ENCODE measurements at places on chromosomes 7 and 10.

- no peak for DNase-seq
Observed at GRCh38 chr10:32317795-32318357, 29.1 kb downstream of the EPC1 start.

- DNase-seq: no peak
Observed at GRCh38 chr7:55086413-55087201, 67.8 kb downstream of the EGFR start.

- no peak for DNase-seq
Observed at GRCh38 chr10:80708185-80708584, 170.5 kb downstream of the SH2D4B start.

DNA sequence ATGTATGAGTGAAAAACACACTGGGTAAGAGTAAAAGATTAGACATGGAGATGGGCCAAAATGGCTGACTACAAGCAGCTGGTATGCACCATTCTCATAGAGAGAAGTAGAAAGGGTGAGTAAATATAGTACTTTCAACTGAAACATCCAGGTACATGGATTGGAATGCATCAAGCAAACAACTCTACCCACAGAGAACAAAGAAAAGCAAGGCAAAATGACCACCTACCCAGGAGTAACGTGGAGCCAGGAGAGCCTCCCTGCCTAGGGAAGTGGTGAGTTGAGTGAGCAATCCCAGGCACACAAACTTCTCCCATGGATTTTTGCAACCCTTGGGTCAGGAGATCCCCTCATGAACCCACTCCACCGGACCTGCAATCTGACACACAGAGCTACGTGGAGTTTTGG lies 212.8 kb downstream of the PTN start:
- DNase-seq: no peak

GRCh38 chr7:130356121-130356875 lies 11.7 kb downstream of the CPA5 start:
- no peak for DNase-seq

- no peak for DNase-seq
Observed at GRCh38 chr7:104225451-104225850, 17.6 kb upstream of the ORC5 start.

GRCh38 chr7:41328131-41328530 lies 374.8 kb downstream of the INHBA start:
- no peak for DNase-seq

DNA sequence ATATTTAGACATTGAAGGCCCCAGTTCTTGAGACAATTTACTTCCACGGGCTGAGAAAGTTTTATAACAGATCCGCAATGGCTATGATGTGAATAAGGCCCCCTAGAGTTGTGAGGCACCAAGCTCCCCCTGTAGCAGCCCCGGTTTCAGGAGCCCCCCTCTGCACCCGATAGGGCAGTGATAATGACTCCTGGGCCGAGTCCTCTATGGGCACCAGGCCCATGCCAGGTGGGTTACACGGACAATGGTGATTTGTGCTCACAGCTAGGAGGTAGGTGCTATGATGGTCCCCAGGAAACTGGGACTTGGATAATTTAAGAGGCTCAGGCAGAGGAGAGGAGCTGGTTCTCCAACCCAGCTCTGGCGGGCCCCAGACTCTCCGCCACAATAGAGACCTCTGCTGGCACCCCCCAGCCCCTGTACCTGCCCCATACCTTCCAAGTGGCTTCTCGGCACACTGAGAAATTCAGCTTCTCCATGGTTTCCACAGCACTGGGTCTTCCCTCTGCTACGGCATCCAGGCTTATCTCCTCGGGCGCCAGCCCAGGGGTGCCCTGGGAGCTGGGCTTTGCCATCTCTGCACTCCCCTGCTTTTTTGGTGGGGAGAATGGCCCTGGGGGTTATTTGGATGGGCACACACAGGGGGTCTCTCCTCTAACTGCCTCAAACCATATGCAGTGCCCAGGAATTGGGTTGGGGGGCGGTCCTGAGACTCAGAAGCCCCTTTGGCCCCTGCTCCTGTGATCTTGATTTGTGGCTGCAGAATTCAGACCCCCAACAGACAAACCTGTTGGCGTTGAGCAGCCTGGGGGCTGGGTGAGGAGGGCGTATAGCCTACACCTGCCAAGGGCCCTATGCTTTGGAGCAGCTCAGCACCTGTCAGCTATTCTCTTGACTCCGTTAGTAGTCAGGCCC lies 12.2 kb upstream of the KCP start:
- DNase-seq: no peak

- DNase-seq: no peak
Observed at GRCh38 chr7:46600340-46600739, 679.3 kb upstream of the IGFBP3 start.

DNA sequence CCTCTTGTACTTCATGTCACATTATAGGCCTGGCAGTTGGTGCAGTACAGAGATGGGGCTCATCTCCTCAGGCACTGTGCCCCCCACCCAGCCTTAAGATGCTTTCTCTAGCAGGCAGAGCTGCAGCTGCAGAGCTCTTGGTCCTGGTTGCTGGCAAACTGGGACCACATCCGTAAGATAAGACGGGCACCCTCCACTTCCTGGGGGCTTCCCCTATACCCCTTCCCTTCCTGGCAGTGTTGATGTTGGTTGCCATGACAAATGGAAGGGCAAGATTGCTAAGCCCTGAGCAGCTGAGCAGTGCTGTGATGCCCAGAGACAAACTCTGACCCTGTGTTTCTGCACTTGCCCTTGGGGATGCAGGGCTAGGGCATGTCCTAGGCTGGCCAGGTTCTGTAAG lies 103.4 kb upstream of the ANLN start:
- DNase-seq: peak; percentile 43

DNA sequence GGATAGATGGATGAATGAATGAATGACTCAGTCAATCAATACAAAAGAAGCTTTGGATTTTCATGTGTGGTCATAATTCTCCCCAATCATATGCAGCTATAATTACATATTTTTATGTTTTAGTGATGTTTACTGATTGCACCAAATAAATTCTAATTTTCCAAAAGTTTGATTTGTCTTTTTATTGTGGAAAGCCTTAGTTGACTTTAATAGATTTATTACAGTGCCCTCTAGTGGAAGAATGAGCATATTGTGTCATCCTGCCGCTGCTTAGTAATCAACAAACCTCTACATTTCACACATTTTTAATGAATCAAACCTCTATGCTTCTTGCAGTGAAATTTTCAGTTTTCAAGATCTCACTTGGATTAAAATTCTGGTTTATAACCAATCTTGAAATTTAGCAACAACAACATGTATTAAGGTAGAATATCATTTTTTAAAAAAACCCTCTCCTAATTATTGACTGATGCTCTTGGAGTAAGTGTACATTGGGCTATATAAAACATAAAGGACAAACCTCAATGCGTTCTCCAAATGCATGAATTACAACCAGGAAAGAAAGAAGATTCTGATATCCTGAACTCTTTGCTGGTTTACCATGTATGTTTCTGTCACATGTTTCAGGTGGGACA lies 55.6 kb upstream of the PNLIP start:
- DNase-seq: no peak

DNA sequence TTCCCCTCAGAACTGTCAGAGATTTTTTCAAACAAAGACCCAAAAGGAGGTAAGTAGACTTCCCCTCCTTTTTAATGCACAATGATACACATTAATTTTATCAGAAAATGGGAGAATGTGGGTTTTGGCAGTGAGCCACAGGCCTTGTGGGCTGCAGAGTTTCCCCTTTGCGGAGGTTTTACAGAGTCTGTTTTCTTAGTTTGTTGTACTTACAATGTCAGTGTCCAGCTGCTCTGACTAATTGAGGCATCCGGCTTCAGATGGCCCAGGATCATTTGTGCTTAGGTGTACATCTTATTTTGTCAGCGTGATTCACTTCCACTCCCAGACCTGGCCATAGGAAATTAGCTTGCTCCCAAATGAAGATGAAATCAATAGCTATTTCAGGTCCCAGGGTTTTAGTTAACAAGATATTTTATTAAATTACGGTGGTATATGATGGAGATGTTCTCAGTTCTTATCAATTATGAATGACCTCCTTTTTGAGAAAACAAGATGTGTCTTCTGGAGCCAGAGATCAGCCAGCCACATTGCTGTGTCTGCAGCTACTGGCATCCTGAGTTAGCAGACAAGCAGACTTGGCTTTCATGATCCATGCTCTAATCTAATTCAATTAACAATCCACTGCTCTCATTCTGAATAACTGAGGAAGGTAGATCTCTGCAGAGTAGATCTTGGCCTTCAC lies 1086.6 kb upstream of the SORCS1 start:
- DNase-seq: no peak

- no peak for DNase-seq
Observed at GRCh38 chr7:131218727-131219128, 108.9 kb upstream of the MKLN1 start.

- no peak for DNase-seq
Observed at GRCh38 chr10:58240531-58240930, 27.2 kb downstream of the IPMK start.

- DNase-seq: no peak
Observed at GRCh38 chr7:4022265-4022664, 659.8 kb upstream of the FOXK1 start.

DNA sequence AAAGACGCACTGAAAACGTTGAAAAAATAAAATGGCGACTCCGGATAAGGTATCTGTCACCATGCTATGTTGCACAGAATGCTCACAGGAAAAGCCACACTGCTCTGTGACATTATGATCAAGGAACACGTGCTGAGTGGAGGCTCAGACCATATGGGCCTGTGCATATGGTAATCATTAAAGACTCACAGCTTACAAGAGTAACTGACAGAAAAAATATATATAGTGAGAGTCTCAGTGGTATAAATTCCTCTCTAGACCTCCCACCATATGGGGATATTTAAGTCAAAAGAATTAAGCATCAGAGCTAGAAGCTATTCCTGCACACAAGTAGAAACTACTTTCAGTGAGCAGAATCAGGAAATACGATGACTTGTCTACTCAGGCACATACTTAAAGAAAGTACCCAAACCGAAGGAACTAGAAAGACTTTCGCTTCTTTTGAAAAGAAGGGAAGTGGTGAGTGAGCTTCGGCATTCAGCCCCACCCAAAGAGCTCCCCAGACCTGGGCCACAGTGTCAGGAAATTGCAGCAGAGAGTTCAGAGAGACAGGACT lies 65.1 kb upstream of the MPP7 start:
- peak; percentile 51 for DNase-seq

DNA sequence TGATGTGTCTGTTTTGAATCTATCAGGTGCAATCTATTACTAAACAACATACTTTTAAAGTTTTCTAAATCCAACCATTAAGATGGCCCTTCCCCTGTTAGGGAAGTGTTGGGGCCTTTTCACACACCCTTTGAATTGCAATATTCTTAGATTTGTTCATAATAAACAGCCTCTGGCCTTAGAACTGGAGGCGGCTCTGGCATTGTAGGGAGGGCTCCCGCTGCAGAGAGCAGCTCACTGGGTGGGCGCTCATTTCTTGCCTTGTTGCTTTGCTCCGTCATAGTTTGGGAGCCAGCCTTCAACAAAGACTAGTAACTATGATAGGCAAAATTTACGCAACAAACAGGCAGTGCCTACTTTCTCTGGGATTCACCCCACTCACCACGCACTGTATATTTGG lies 4.2 kb upstream of the HOXA10 start:
- DNase-seq: no peak

GRCh38 chr10:101655570-101655969 lies 39.4 kb downstream of the FBXW4 start:
- no peak for DNase-seq

DNA sequence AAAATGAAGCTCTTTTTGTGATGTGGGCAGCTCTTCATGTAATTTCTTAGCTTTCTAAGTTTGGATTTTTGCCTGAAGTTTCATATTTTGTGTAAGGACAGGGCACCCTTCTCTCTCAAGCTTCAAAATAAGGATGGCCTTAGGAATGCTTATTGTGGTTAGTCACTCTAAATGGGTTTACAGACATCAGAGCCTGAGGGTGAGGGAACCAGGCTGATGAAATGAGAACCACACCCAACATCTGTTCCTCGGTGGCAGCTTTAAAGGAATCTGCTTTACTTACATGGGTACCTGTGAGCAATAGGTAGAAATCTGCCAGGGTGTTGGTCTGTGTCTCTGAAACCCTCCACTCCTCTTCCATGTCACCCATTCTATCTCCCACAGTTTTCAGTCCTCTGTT lies 174.3 kb downstream of the EMX2 start:
- no peak for DNase-seq

DNA sequence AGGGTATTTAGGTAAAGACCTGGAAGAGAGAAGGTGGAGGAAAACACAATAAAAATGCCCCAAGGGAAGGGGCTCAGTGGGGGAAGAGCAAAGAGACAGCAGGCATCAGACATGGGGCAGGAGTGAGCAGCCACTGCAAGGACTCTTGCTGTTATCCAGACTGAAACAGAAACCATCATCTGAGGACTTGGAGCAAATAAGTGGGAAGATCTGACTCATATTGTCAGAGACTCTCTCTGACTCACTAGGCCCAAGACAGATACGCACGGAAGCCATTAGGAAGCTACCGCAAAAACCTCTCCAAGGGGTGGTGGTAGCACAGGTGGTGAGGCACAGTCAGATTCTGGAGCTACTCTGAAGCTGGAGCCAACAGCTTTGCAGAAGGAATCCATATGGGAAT lies 110.7 kb downstream of the RNF32 start:
- no peak for DNase-seq

GRCh38 chr10:113644185-113645120 lies 19.4 kb downstream of the NRAP start:
- DNase-seq: no peak

DNA sequence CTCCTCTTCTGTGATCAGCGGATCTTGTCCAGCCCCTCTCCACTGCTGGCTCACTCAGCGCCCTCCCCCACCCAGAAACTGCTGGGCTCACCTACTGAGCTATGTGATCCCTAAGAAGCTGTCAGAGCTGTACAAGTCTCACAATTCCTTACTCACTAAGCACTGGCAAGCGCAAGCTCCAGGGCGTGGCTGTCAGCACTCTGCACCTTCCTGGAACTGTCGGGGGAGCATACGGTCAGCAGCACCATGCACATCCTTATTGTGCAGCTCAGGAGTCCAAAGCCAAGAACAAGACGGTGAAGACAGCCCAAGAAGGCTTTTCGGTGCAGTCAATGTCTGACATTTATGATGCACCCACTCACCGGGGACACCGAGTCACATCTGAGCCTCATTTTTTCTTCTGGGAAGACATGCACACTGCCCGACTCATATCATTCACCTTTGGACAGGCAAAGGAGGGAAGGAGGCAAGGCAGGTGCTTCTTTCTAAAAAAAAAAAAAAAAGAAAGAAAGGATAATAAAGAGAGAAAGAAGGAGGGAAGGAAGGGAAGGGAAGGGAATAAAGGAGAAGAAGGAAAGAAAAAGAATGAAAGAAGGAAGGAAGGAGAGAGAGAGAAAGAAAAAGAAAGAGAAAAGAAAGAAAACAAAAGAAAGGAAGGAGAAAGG lies 56.3 kb downstream of the ASB13 start:
- no peak for DNase-seq

DNA sequence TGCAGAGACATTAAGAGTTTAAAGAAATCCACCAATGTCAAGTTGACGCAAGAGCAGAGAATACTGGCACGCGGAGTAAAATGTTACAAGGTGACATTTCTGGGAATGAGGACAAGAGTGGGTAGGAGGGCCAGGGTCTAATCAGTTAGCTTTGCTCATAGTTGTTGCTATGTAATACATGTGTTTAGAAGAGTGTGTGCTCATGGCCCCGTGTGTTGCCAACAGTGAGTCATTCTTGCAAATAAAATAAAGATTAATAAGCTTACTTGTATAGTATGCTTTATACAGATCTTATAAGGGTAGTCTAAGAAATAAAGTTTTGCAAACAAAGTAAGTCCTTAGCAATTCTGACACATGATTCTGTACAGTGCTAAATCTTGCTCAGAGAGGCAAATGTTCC lies 64.5 kb downstream of the DNMBP start:
- no peak for DNase-seq

- peak; percentile 81 for DNase-seq
Observed at GRCh38 chr7:150974468-150975391, 3.4 kb downstream of the KCNH2 start.

- no peak for DNase-seq
Observed at GRCh38 chr7:55489552-55489951, 82.8 kb downstream of the VOPP1 start.
